Hepatocyte (in vitro differentiated cells): ENCODE measurements at places on chromosomes 1 and 21. TPM values are rescaled to one million over a fixed set of nuclear protein-coding genes. Genes with fewer than 3 reads are reported as not detected.

DNA sequence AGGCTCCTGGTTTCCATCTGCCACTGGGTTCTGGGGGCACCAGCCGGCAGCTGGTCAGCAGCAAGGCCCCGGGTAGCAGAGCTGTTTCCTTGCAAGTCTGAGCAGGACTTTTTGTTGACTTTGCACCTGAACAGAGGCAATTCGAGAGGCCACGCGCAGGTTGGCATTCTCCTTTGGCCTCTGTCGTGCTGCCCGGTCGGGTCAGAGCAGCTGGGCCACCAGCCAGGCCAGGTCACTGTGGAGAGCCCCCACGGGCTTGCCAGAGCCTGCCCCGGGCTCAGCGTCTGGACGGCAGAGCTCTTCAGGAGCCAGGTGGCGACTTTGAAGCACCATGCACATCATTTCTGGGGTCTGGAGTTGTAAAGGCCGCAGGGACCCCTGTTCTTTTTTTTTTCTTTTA is 28.4 kb upstream of the TMEM52 start:
- no peaks in the 10 kb centered on the region for H3K27me3 ChIP-seq
- no peaks in the 10 kb centered on the region for H3K4me1 ChIP-seq
- DNase-seq, result no peak
- no peak overlapping the region for H3K4me3 ChIP-seq

EFNA1 gene
- total RNA-seq, result 78.7 and 94.8 TPM in 2 replicates

DNA sequence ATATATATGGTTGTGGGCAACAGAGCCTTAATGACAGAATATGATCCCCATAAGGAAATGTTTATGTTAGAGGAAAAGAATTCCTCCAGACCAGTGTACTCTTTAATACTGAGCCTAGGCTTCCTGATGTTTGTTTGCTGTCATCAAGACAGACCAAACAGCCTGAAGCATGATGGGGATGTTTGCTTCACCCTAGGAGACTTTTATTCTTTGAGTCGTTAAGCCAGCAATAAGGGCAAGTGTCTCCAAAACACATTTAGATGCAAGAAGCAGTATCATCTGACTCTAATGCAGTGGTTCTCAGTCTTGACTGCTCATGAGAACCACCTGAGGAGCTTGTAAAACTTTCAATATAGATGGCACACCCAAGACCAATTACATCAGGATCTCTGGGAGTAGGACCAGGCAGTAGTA is 33.1 kb downstream of the UBE2U start:
- no peak overlapping the region for H3K27ac ChIP-seq
- H3K36me3 ChIP-seq, result no peaks in the 10 kb centered on the region
- no peaks in the 10 kb centered on the region for H3K4me1 ChIP-seq
- no peaks in the 10 kb centered on the region for H3K27me3 ChIP-seq
- H3K4me3 ChIP-seq, result no peak overlapping the region

HS2ST1 gene
- 31.6 and 42.3 TPM in 2 replicates for total RNA-seq

DNA sequence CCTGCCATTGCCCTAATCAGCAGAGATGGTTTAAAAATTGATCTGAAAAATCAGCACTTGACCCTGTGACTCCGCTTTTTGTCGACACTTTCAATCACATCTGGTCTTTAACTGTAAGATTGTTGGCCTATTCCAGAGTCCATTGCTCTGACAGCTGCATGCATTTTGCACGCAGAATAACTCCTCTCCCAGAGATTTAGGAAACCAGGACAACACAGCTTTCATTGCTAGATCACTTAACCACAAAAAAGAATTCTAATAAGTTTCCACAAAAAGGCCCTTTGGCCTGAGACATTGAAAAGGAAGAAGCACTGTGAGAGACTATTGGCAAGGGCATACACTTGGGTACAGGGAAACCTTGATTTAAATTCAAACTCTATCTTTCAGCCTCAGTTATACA is 373.1 kb downstream of the TGFB2 start:
- H3K36me3 ChIP-seq, result no peaks in the 10 kb centered on the region
- no peak for DNase-seq
- no peaks in the 10 kb centered on the region for H3K27me3 ChIP-seq
- H3K4me3 ChIP-seq, result no peak overlapping the region
- H3K27ac ChIP-seq, result no peak overlapping the region

- H3K4me3 ChIP-seq, result no peak overlapping the region
- H3K36me3 ChIP-seq, result no peaks in the 10 kb centered on the region
- no peak overlapping the region for H3K27ac ChIP-seq
Observed at GRCh38 chr1:39959651-39960333, 4.8 kb downstream of the MFSD2A start.

GRCh38 chr1:154987326-154987725 is 4.2 kb downstream of the FLAD1 start:
- no peaks in the 10 kb centered on the region for H3K27me3 ChIP-seq
- peaks cover 11% of the 10 kb centered on the region for H3K4me1 ChIP-seq
- no peak for DNase-seq
- no peak overlapping the region for H3K27ac ChIP-seq
- no peaks in the 10 kb centered on the region for H3K36me3 ChIP-seq

DNA sequence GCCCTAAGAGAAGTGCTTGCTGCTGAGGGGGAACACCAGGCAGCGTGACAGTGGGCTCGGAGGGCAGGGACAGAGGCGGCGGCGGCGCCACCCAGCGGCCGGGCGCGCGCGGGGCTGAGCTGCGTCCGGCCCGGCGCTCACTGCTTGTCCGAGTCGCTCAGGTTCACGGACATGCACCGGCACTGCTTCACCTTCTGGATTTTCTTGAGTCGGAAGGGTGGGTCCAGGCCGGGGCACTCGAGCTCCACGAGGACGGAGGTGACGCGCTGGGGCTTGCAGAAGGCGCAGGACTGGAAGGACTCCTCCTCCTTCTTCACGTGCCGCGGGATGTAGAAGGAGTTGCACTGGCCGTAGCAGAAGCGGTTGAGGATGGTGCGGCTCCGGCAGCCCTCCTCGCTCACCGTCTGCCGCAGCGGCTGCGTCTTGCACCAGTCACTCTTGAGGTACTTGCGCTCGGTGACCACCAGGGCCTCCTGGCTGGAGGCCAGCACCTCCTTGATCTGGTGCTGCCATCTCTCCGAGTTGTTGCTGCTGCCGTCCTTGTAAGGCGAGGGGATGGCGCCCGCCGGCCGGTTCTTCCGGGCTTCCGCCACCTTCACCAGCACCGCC is 119.0 kb downstream of the GREM2 start:
- peak overlapping the region; percentile 33 for H3K4me3 ChIP-seq
- no peaks in the 10 kb centered on the region for H3K4me1 ChIP-seq
- H3K27me3 ChIP-seq, result no peaks in the 10 kb centered on the region
- no peaks in the 10 kb centered on the region for H3K36me3 ChIP-seq

NSL1 gene
- 34.2 and 39.5 TPM in 2 replicates for total RNA-seq

FHAD1 gene
- 0.13 and 0.24 TPM in 2 replicates for total RNA-seq

- H3K4me1 ChIP-seq, result peaks cover 13% of the 10 kb centered on the region
- peak overlapping the region; percentile 65 for H3K27ac ChIP-seq
- no peak overlapping the region for H3K4me3 ChIP-seq
- no peaks in the 10 kb centered on the region for H3K27me3 ChIP-seq
- no peak for DNase-seq
Observed at GRCh38 chr1:36380143-36380619, 5.5 kb downstream of the STK40 start.

GJB5 gene
- 0.76 and 0.80 TPM in 2 replicates for total RNA-seq

DSCAM gene
- 0.33 TPM in 1 of 2 replicates, not detected in the other for total RNA-seq

GRCh38 chr1:87092846-87093245 is 178.4 kb downstream of the HS2ST1 start:
- no peaks in the 10 kb centered on the region for H3K4me1 ChIP-seq
- H3K27me3 ChIP-seq, result no peaks in the 10 kb centered on the region
- H3K4me3 ChIP-seq, result no peak overlapping the region
- DNase-seq, result no peak
- no peak overlapping the region for H3K27ac ChIP-seq
- H3K36me3 ChIP-seq, result no peaks in the 10 kb centered on the region

- DNase-seq, result peak; percentile 86
- no peaks in the 10 kb centered on the region for H3K36me3 ChIP-seq
- H3K4me1 ChIP-seq, result peaks cover 9% of the 10 kb centered on the region
- H3K4me3 ChIP-seq, result peak overlapping the region; percentile 64
- H3K27ac ChIP-seq, result no peak overlapping the region
Observed at GRCh38 chr1:98053471-98054366, 132.9 kb upstream of the DPYD start.

GRCh38 chr1:914891-915280 is 8.8 kb upstream of the SAMD11 start:
- no peak overlapping the region for H3K27ac ChIP-seq
- peaks cover 31% of the 10 kb centered on the region for H3K27me3 ChIP-seq
- H3K4me3 ChIP-seq, result no peak overlapping the region

USH2A gene
- total RNA-seq, result 0.07 and 0.20 TPM in 2 replicates
